DND-41 (cell line): ENCODE measurements at places on chromosomes 6 and 20.

DNA sequence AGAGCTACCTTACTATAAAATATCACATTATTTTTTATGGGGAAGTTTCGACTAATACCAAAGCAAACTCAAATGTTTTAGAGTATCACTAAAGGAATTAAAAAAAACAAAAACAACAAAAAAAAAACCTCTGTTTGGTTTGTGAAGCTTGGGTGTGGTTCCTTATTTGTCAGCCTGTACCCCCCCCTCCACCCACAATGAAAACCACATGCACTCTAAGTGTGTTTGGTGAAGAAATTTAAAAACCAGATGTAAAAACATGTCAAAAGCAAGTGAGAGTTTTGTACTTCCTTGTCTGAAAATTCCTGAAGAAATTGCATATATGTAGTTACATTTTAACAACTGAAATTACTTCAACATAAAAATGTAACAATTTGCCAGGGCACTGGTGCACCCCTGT, 3.1 kb downstream of the STK38 start:
- peak; percentile 42 for DNase-seq

DNA sequence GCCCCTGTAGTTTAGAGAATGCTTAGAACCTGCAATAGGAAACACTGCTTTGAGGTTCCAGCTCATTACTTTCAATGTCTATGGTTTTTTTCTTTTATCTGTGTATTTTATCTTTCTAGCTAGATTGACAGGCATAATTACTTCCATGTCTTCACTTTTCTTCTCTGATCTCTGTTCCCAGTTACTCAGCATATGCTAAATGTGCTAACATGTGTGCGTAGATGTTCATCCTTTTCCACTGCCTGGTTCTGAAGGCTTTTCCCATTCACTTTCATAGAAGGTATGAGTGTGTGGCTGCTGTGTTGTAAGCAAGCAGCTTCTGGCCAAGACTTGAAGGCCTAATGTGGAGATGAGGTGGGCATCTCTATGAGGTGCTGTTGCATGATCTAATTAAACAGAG, 38.9 kb downstream of the FAXC start:
- DNase-seq, result no peak

- DNase-seq, result no peak
These were observed 144.6 kb downstream of the BCAS1 start for GRCh38 chr20:53925651-53926401.

- no peak for DNase-seq
These were observed 63.4 kb upstream of the SIRPG start for GRCh38 chr20:1720845-1721475.

DNA sequence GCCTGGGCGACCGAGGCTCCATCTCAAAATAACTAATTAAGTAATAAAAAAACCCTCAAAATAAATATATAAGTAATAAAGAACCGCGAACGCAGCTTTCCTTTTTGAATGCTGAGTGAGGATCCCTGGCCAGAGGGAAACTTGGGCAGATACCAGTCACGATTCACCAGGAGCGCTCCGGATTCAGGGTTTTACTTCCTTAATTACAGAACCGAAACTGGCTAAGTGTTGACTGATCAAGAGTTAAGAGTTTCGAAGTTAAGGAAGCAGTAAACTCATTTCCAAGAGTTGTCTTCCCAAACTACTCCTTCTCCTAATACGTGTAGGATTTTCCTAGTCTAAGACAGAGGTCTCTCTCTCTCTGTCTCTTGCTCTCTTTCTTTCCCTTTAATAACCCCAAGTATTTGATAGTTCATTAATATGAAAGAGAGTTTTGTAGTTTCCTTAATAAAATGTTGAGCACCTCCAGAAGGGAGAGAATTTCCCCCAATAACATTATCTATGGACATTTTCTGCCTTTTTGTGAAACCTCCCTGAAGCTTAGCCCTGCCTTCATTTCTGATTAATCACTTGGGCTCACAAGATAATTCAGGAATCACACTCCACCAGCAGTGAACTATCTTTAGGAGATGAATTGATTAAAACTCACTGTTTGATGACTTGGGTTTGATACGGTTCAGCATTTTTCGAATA, 61.4 kb upstream of the ZNF217 start:
- DNase-seq, result no peak
